ENCODE measurements at places on chromosomes 2 and 18.

- DNase-seq: no peak
These were observed 84.4 kb downstream of the DYM start for GRCh38 chr18:49376046-49376445.

- no peak for DNase-seq
These were observed 257.3 kb downstream of the TWIST2 start for GRCh38 chr2:239105234-239105633.

DNA sequence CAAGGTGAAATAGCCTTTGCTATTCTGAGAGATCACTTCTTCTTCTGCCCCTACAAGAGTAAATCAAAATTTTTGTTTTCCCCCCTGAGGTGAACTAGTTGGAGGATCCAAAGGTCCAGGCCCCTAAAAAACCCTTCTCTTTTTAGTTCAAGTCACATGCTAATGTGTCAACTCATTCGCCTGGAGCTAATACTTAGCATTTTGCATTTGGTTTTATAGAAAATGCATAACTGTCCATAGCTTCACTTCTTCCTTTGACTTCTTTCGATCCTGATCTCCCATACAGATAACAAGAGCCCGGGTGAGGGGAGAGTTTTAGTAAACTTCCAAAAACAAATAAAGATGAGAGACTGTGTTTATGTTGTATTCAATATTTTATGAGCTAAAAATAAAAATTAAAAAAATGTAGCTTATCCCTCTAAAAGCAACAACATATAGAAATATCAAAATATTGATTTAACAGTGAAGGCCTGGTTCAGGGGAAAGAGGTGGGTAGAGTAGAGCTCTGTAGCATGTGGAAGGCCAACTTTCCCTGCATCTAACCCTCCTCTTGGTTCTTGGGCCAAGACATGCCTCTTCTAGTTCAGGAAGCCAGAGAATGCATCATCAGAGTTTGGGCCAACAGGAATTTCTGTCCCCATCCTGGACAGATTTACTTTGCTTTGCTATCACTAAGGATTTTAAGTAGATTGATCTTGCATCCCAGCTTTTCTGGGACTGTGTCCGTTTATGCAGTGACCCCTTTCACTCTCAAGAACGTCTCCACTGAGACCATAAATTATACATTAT is 333.8 kb downstream of the ALK start:
- no peak for DNase-seq

DNA sequence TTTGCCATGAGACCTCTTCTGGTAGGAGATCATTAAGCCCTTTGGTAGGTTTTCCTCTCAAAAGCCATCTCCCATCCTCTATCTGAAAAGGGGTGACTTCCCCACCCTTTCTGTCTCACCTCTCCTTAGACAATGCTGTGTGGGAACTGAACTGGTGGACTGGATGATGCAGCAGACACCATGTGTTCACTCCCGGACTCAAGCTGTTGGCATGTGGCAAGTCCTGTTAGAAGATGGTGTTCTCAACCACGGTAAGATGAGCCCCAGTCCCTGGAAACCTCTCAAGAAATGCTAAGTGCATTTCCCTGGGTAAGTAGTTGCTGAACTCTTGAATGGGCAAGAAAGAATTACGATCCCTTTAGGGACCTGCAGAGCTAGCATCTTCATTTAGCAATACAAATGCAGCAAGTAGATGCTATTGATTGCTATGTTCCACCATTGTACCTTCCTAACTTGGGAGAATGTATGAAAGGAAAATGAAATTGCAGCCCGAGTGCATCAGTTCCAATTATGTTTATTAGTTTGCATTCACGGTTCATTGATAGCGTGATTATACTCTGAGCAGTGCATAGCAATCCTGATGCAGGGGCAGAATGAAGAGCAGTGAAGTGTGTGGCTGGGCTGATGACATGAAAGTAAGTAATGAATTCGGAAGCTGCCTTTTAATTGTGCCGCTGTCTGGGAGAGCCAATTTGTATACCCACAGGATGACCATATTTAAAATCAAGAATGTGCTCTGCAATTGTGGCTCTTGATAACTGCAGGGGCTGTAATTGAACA is 110.0 kb upstream of the MAP3K20 start:
- no peak for DNase-seq

DNA sequence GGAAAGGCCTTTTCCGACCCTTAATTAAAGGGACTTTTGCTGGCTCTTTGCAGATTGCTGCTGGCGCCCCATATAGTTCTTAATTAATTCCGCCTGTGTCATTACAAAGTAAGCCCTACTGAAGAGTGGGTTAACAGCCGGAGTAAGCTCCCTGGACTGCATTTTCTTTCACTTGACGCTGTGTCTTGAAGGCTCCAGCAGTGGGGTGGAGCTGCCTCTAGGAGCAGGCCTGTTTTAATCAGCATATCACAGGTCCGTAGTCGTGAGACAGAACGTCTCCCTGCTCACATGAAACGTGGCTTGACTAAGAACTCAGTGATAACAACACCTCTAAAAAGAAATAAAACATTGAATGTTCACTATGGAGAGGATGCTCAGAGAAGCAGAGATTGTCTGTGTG is 329.9 kb upstream of the RAB12 start:
- no peak for DNase-seq

GRCh38 chr2:69100220-69100723 is 87.3 kb downstream of the ANTXR1 start:
- DNase-seq: no peak

GRCh38 chr2:41446266-41446665 is 601.6 kb upstream of the PKDCC start:
- no peak for DNase-seq

GRCh38 chr2:188170356-188170755 is 121.3 kb upstream of the GULP1 start:
- DNase-seq: no peak

DNA sequence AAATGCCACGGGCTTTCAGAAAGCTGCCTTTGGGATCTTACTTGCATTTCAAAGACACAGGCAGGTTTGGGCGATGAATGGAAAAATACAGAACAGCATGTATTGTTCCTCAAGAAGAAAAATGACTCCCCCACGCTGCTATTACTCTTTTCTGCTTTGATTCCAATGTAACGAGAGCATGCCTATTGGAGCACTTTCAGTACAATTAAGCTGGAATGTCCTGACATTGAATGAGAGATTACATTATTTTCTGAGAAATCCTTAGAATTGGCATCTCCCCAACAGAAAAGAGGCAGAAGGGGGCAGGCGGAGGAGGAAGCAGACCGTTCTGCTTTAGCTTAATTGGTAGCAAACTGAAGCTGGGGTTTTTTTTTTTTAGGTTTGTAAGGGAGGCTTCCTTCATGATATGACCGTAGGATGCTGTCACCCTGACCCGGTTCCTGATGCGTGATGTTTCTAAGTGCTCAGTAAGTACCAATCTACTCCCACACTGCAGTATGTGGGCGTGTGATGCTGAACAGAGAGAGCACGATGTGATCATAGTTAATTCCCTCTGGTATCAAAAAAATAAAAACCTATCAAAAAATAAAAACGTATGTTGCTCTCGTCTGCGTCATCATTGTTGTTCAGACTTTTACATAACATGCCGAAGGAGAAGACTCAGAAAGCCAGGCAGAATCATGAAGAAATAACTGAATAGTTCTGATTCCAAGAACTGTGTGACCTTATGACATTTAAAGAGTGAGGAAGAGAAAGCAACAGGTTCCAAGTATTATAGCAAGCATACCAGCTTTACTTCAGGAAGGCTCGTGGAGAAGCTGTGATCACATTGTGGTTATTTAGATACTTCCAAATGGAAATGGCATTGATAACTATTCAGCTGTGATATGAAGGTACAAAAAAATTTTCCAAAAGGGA is 40.5 kb downstream of the LONRF2 start:
- no peak for DNase-seq

GRCh38 chr2:8573234-8573941 is 108.5 kb upstream of the ID2 start:
- DNase-seq: no peak

All from HL-60 (cell line).